ENCODE measurements at places on chromosomes 5 and 9. TPM values are rescaled to one million over a fixed set of nuclear protein-coding genes. Genes with fewer than 3 reads are reported as not detected.

Gene C9orf153
- total RNA-seq, result not detected

Gene TAS2R1
- total RNA-seq, result not detected

Gene JAKMIP2
- 8.4 TPM for total RNA-seq

DNA sequence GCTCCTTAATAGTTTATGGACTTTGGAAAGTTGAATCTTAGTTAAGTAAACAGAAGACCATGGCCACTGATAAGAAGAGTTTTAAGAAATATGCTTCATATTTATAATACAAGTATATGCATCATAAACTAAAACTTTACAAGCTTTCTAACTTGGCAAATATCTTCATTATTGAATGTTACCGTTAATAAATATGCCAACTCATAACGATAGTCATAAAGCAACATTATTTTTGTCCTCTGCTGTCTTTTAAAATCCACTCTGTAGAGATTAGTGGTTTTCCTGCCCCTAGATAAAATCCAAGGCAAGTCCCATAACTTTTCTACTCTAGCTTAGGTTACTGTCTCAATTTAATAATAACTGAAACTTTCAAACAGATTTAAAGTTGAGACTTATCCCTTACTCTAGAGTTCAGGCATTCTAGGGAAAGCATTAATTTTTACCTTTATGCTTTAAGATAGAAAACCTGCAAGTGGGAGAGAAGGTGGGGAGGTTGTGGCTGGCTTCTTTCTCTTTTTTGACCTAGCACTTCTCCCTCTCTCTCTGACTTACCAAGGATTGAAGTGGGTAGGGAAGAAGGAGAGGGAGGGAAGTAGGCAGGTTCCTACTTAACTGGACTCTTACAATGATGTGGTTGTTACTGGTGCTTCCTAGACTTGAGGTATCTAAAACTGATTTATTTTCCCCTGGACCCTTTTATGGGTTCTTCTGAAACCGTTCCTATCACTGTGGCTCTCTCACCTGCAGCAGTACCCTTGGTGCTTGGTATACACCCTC lies 29.6 kb downstream of the RNF145 start:
- no peak for DNase-seq

- DNase-seq, result no peak
Observed at GRCh38 chr5:32098890-32099310, 75.2 kb downstream of the GOLPH3 start.

DNA sequence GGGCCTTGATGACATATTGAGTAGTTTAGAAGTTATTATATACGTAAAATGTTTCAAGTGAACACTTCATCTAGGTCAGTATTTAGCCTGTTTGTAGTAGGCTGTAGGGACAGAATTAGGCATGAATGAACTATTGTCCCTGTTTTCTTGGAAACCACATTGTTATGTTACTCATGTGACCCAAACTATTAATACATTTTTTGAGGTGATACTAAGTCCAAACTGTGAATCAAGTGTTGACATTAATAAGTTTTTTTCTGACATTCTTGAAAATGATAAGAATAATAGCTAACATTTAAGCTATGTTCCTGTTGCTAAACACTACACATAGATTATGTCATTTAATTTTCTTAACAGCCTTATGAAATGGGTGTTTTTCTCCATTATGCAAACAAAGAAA lies 1642.7 kb upstream of the WWC1 start:
- DNase-seq, result no peak

- peak; percentile 16 for DNase-seq
Observed at GRCh38 chr9:71079451-71079850, 42.0 kb downstream of the TRPM3 start.

DNA sequence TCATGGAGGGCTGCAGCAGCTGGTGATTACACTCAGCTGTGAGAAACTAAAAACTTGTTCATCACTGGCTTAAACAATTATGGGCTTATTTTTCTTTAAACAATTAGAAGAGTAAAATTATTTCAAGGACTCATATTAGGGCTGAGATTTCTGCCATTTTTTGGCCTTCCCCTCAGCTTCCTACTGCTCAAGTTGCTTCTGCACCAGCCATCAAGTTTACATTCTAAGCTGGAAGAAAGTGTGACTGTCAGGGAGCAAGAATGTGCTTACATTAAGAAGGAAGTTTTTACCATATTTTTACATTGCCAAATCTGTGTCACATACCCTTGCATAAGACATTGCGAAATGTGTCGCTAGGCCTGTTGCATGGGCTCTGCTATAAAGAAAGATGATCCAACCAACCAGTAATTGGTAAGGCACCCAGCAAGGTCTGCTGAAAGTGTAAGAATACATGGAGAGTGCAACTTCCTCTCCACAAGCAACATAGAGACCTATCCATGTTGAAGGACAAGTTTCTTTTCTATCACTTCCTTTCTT lies 260.3 kb upstream of the CDH10 start:
- DNase-seq, result peak; percentile 74

DNA sequence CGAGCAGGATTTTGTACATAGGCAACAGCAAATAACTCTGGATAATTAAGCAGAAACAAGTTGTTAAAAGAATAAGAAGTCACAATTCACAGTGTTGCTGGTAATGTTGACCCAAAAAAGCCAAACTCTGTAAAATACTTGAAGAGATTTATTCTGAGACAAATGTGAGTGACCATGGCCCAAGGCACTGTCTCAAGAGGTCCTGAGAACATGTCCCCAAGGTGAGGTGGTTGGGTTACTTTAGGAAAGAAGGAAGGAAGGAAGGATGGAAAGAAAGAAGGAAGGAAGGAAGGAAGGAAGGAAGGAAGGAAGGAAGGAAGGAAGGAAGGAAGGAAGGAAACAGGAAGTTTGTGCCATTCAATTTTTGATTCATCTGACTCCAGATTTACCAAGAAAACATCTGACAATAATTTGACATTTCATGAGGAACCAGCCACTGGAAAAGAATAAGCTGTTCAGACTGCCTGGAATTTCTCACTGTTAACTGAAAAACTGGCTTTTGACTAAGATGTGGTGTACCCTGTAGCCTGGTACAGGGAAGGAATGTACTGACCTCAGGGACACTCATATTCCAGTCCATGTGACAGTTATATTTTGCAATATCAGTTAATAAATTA lies 295.9 kb upstream of the TNC start:
- no peak for DNase-seq

DNA sequence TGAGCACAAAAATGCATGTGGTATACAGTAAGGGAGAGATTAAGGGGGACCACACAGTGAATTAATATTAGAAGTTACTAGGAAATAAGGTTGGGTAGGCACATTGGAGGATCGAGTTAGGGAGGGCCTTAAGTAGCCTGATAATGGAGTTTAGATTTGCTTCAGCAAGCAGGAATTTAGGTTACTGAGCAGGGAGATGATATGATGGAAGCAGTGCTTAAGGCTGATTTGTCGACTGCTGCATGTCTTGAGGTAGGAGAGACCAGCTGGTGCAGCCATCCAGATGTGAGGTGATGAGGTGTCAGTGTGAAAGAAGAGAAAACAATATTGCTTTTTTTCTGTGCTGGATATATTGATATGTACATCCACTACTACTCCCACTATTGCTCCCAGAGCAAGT lies 55.2 kb upstream of the ACTBL2 start:
- DNase-seq, result no peak

GRCh38 chr9:101673642-101674041 lies 64.8 kb downstream of the GRIN3A start:
- DNase-seq, result peak; percentile 2

DNA sequence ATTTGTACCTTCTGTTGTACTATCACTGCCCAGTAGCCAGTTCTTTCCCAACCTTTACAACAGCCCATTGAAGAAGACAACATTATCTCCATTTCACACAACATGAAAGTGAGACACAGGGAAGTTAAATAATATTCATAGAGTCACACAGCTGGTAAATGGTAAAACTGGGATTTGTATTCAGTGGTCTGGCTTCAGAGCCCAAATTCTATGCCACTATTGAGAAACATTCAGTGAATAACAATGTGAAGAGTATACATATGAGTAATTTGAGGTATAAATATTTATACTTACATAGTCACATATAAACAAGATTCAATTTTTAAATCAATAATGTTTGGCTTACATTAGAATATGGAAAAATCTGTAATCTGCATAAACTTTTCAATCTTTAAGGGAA lies 13.8 kb downstream of the SMIM15 start:
- no peak for DNase-seq

DNA sequence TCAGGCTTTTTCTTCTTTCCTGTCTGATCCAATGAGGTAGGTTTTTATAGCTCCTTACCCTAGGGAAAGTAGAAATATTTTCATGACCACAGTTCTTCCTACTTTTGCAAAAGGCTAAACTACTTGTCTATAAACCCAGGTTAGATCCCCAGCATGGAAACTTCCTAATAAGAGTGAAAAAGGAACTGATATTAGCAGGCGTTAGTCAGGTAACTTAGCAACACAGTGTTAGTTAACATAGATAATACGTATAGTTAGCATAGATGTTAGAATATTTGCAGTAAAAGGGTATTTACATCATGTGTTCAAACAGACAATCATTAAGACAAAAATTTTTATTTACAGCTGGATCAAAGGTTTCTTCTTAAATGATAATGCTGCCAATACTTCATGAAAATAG lies 162.9 kb upstream of the DAB2 start:
- no peak for DNase-seq

DNA sequence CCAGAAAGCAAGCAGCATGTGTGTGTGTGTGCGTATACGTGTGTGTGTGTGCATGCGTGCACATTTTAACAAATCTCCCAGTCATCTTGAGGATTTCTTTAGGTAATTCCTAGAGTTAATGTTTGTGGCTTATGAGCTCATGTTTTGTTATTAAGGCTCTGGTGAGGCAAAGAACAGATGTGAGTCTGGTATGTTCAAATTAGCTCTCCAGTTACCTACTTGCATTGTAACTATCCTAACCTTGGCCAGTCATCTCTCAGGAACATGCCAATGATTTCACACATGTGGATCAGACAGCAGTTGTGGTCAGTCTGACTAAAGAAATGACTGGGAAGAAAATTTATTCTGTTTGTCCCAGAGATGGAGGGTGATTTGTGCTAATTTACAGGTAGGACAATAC lies 163.1 kb downstream of the IZUMO3 start:
- DNase-seq, result peak; percentile 4

DNA sequence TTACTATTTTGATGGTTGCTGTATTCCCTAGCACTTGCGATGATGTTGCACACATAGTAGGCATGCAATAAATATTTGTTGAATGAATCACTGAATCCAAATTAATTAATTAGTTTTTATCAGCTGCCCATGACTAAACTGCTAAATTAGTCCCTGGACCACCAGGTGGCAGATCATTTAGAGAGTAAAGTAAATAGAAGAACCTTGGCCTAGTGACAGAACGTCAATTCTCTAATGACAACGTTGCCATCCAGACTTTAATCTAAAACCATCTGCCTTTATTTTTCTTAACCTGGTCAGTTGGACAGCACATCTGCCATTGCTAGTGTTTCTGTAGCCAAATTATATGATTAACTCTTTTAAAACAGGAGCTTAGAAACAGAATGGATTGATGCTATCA lies 457.5 kb downstream of the KIF4B start:
- DNase-seq, result no peak

- DNase-seq, result no peak
Observed at GRCh38 chr5:62942384-62942783, 363.8 kb downstream of the LRRC70 start.

- DNase-seq, result no peak
Observed at GRCh38 chr5:157088342-157088990, 20.4 kb downstream of the HAVCR2 start.

GRCh38 chr5:74201334-74202081 lies 439.0 kb downstream of the ENC1 start:
- peak; percentile 75 for DNase-seq

- no peak for DNase-seq
Observed at GRCh38 chr5:150498501-150498900, 9.4 kb upstream of the NDST1 start.

DNA sequence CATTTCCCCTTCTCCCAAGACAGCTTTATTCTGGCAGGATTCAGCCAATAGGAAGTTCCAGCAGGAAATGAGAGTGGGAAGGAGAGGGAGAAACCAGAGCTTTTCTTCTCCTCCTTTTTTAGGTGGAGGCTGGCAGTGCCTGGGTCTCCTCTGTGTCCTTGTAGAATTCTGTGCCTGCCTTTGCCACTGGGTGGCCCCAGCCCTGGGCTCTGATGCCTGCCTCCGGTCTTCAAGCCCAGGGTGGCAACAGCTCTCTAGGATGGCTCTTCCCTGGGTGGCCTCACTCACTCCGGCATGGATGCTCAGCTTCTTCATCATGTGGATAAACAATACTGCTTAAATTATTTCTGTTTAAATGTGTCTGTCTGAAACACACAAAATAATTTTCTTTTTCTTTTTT lies 694.8 kb downstream of the SEMA5A start:
- no peak for DNase-seq

DNA sequence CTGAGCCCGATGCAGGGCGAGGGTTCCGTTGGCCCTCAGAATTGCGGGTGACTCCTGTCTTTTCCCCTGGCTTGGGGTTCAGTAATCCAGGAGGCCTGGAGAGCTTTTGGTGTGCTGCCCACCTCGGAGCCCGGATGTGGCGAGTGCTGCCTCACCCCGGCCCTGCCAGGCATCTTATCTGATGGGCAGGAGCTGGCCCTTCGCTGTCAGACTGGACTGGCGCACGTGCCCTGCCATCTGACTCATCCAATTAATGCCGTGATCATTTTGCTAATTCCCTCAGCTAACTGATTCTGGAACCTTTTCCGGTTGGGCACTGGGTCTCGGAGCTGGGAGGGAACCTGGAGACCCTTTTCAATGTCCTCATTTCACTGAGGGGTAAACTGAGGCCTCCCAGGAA lies 34.6 kb downstream of the RXRA start:
- DNase-seq, result peak; percentile 84

DNA sequence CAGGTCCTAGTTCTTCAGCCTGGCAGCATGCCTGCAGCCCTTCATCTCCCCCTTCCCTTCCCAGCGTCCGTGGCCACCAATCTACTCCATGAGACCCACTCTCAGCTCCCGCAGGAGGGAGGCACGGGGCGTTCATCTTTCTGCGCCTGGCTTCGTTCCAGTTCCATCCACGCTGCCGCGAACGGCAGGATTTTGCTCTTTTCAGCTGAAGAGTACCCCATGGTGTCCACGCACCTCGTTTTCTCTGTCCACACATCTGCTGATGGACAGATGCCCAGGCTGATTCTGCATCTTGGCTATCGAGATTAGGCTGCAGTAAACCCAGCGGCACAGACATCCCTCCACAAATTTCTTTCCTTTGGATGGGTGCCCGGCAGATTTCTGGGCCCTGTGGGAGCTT lies 30.5 kb upstream of the NKD2 start:
- DNase-seq, result no peak

DNA sequence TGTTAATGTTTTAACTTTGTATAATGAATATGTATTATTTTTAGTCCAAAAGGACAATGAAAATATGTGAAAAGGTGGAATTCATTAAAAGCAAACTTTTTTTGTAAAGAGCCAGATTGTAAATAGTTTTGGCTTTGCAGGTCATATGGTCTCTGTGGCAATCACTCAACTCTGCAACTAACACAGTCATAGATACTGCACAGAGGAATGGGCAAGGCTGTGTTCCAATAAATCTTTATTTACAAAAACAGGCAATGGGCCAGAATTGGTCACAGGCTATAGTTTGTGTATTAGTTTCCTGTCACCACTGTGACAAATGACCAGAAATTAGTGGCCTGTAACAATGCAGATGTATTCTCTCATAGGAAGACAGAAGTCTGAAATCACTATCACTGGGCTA lies 125.4 kb upstream of the PTCH1 start:
- no peak for DNase-seq
